Karpas-422 (cell line): ENCODE measurements at places on chromosomes 13 and 19.

DNA sequence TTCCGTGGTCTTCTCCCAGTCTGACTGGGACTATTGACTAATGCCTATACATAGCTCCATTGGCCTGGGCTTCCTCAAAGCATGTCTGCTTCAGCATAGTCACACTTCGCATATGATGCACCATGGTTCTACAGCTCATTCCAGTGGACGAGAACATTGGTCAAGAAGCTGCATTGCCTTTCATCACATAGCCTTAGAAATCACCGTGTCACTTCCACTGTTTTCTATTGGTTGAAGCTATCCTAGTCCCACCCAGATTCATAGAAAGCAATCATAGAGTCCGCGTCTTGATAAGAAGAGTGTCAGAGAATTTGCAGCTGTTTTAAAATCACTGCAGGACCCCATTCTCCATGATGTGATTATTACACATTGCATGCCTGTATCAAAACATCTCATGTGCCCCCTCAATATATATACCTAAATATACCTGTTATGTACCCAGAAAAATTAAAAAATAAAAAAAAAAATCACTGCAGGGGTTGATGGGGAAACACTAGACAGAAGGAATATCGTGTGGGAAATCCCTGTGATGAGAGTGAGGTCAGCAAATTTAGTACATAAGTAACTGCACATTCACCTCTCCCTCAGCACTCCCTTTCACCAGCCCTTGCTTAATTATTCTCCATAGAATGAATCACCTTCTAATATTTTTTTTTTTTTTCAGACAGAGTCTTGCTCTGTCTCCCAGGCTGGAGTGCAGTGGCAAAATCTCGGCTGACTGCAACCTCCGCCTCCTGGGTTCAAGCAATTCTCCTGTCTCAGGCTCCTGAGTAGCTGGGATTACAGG, 2.2 kb upstream of the ARHGAP33 start:
- DNase-seq: peak; percentile 59

DNA sequence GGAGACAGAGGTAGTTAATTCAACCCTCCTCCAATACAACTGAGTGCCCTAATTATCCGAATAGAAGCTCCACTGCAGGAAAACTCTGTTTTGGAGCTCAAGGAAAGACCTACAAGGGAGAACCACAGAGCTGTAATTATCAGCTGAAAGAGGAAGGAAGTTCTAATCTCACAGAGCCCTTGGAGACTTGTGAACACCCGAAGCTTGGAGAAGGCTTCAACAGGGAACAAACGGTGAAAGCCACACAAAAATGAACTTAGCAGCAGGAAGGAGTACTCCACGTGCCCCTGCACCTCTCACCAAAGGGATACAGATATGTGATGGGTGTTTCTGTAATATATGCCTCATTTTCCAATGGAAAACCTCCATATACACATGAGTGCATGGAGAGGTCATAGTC, 61.1 kb downstream of the IRS2 start:
- DNase-seq: no peak

GRCh38 chr13:99662678-99663077, 161.4 kb downstream of the TM9SF2 start:
- DNase-seq: no peak

DNA sequence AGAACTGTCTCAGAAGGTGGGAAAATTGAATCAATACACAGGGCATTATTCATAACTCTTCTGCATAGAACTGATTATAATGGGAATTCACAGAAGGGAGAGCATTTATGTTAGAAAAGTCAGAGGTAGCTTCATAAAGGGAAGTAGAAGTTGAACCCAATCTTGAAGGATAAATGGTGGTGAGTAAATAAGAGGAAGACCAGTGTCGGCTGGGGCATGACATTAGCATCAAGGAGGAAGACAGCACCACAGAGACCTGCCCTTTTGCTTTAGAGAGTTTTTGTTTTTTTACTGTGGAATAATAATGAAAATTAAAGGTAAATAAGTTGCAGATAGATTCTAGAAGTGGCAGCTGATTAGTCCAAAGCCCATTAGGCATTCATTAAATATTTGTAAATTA, 21.9 kb downstream of the CDC16 start:
- no peak for DNase-seq

GRCh38 chr19:29953352-29954247, 11.6 kb downstream of the URI1 start:
- no peak for DNase-seq

- no peak for DNase-seq
Observed at GRCh38 chr19:29542776-29543175, 17.0 kb downstream of the VSTM2B start.

DNA sequence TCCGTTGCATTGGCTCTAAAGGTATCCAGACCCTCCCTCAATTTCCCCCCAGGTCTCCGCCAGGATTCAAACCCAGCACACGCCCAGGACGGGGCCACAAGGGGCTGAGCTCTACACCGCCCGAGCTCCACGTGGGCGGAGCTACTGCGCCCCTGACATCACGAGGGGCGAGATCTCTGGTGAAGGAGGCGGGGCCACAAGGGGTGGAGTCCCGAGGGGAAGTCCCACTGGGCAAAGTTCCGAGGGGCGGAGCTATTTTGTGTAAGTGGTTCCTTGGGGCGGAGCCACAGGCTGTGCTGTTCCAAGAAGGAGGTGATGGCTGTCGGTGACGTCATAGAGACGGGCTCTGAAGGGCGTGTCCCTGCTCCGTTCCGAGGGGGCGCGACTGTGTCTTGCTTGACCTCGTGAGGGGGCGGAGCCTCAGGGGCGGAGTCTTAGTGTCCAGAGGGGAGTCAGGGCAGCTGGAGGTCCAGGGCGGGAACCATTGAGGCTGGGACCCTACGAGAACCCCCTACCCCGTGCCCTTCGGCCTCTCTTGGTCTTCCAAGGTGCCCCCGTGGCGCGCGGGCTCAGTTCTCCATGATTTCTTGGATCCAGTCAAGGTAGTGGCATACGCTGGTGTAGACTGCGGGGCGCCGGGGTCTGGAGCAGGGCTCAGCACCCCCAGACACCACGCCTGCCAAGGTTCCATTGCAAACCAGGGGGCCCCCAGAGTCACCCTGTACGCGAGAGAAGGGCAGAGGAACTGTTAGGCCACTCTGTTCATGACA, 1.3 kb upstream of the KLK8 start:
- peak; percentile 76 for DNase-seq

GRCh38 chr19:14536926-14537692, 7.7 kb downstream of the TECR start:
- DNase-seq: peak; percentile 90

- no peak for DNase-seq
Observed at GRCh38 chr13:48808683-48809082, 155.0 kb downstream of the CYSLTR2 start.

GRCh38 chr13:30997697-30998096, 65.2 kb downstream of the TEX26 start:
- no peak for DNase-seq

GRCh38 chr19:47633996-47634395, 25.1 kb downstream of the BICRA start:
- DNase-seq: no peak

DNA sequence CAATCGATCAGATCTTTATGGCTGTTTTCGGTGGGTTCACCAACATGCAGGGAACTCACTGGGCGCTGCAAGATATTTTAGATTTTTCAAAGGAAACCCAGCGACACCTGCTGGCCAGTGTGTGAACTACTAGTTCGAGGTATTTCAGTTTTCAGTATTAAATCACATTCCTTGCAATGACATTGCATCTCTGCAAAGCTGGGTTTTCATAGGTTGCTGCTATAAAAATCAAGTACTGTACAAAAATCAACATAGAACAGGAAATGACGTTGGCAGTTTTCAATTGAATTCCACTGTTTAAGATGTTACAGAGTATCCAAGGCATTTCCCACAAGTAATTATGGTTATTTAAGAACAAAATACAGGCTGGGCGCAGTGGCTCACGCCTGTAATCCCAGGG, 17.6 kb downstream of the LIG1 start:
- DNase-seq: peak; percentile 87

DNA sequence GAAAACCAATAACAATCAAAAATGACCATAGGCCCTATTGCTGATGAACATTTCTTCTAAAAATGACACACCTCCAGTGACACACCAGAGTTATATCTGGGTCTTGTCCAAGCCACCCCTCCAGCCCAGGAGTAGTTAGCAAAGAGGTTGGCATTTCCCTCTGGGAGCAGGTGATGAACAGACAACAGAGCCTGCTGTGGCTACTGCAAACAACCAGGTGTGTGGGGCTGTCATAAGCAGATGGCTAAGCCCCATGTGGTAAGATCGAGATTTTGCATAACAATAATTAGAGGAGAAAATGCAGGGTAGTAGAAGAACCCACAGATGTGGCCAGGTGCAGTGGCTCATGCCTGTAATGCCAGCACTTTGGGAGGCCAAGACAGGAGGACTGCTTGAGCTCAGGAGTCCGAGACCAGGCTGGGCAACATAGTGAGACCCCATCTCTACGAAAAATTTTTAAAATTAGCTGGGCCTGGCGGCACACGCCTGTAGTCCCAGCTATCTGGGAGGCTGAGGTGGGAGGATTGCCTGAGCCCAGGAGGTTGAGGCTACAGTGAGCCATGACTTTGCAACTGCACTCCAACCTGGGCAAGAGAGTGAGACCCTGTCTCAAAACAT, 5.0 kb downstream of the XRCC1 start:
- no peak for DNase-seq

- no peak for DNase-seq
Observed at GRCh38 chr13:74774264-74774663, 640.1 kb upstream of the KLF12 start.

GRCh38 chr19:33406521-33407139, 33.1 kb downstream of the CEBPG start:
- DNase-seq: peak; percentile 81

DNA sequence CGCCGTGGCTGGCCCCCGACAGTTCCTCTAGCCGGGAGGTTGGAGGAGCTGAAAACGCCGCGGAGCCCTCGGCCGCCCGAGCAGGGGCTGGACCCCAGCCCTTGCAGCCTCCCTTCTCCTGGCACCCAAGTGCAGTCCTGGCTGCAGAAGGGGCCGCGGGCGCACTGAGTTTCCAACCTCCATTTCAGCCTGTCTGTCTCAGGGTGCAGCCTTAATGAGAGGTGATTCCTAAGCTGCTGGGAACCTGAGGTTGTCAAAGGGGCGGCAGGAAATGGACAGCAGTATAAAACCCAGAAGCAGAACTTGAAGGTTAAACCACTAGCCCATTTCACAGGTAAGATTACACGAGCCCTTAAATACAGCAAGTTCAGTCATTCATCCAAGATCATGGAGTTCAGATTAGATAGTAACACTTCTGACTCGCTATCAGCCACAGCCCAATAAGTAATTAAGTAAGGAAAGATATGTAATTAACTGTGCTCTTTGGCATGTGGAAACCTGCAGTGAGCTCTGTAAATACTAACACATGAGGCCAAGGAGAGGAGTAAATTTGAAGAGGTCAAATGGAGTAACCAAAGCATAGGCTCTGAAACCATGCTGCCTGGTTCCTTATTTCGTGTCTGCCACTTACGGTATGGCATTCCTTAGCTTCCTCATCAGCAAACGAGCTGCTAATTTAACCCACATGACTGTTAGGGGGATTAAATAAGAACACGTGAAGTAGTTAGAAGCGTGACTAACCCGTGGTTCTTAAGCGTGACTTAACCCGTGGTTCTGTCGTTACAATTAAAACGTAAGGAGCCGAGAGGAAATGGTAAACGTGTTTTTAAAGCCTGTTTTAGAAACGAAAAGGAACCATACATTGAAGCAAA, 686 bp downstream of the SETDB2 start:
- peak; percentile 89 for DNase-seq

DNA sequence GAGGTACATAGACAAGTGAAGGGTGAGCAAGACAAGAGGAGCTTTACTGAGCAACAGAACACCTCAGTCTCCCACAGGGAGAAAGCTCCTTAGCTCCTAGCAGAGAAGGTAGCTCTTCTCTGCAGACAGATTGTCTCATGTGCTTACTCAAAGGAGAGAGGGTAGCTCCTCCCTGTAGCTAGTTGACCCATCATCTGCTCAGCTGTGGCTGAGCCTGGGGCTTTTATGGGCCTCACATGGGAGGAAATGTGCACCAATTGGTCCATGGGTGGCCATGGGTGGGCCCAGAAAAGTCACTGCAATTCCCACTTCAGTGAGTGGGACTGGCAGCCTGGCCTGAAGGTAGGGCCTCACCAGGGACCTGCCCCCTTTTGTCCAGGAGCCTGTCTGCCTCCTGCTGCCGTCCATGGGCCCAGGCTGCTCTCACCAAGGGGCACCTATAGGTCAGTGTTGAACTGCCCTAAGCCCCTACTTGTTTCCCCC, 246.2 kb downstream of the GPC6 start:
- no peak for DNase-seq

- DNase-seq: peak; percentile 70
Observed at GRCh38 chr13:112859817-112860190, 109.2 kb upstream of the MCF2L start.

DNA sequence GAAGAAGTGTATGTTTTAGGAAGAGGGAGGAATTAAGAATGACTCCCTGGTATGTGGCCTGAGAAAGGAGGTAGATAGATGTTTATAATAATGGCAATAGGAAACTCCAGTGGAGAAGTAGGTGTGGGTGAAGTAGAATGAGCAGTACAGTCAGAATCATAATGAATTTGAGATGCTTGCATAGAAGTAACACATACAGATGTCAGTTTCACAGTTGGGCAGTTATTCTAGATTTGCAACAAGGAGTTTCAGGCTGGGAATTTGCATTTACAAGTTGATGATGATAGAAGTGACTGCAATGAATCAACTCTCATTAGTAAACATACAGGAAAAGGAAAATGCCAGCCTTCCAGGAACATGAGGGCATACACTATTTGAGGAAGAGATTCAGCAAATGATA, 149.0 kb downstream of the SLITRK1 start:
- DNase-seq: no peak

GRCh38 chr13:111178402-111178801, 63.3 kb downstream of the ARHGEF7 start:
- DNase-seq: no peak

GRCh38 chr13:102197193-102197592, 204.7 kb downstream of the FGF14 start:
- DNase-seq: peak; percentile 56

- no peak for DNase-seq
Observed at GRCh38 chr19:7744199-7744786, 3.0 kb downstream of the CD209 start.

DNA sequence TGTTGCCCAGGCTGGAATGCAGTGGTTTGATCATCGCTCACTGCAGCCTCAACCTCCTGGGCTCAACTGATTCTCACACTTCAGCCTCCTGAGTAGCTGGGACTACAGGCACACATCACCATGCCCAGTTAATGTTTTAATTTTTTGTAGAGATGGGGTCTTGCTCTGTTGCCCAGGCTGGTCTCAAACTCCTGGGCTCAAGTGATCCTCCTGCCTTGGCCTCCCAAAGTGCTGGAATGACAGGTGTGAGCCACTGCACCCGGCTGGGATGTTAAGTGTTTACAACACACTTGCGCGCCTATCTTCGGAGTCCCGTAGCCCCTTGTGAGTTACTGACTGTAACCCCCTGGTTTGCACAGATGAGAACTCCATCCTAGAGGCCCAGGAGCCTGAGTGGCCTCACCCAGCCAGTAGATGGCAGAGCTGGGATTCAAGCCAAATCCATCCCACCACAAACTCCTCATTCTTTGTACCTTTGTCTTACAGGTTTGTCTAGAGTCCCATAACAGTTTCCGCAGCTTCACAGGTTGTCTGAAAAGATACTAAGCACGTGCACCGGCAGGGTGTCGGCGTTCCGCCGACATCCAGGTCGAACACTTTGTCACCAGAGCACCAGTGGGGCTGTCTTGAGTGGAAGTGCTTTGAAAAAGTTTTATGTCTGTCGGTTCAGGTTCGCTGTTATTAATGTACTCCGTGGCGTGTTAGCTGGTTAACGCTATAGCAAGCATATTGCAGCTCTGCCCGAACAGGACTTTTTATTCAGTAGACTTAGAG, 14.7 kb downstream of the MAG start:
- peak; percentile 81 for DNase-seq

GRCh38 chr13:48590141-48590901, 57.4 kb upstream of the RCBTB2 start:
- DNase-seq: peak; percentile 68

- peak; percentile 93 for DNase-seq
Observed at GRCh38 chr19:19160461-19161035, 9.5 kb downstream of the MEF2B start.
